Kidney tubule cell (primary cell): ENCODE measurements at places on chromosomes 5 and 9.
A peak's percentile ranks its signal among the peaks of the same experiment; 100 is the strongest.

GRCh38 chr9:133604856-133605255, 4.3 kb downstream of the FAM163B start:
- no peak for DNase-seq

DNA sequence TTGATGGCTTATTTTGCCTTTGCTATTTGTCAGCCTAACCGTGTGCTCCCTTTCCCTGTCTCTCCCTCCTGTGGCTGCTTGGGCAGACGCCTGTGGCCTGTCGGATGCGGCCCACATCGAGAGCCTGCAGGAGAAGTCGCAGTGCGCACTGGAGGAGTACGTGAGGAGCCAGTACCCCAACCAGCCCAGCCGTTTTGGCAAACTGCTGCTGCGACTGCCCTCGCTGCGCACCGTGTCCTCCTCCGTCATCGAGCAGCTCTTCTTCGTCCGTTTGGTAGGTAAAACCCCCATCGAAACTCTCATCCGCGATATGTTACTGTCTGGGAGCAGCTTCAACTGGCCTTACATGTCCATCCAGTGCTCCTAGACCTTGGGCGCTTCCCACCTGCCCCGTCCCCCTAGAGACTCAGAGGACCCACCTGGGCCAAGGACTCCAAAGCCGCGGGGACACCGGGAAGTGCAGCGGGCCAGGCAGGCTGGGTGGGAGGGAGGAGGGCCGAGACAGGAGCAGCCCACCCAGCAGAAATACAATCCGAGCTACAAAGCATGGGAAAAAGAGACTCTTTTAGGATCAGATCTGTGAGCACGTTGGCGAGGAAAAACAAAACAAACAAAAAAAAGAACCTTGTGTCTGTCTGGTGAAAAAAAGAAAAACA, 10.6 kb downstream of the NR2F1 start:
- DNase-seq: no peak

DNA sequence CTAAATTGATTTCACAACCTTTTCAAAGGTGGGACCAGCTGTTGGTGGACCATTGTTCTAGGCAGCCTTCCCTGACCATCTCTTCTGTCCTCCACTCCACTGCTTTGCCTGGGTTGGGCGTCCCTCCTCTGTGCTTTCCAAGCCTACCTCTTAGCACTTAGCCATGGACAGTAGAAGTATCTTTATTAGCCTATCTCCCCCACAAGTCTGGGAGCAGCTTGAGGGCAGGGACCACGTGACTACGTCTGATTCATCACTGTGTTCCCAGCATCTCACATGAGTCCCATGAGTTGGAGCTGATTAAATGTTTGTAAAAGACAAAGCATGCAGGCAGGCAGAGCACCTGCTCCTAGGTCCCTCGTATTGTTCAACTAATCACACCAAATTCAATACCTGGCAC, 20.9 kb downstream of the MORN5 start:
- peak; percentile 57 for DNase-seq

GRCh38 chr5:132099076-132099748, 25.6 kb downstream of the CSF2 start:
- no peak for DNase-seq

- no peak for DNase-seq
Measured at GRCh38 chr5:10475931-10476676, 34.4 kb downstream of the ROPN1L start.
